ENCODE measurements at places on chromosomes 1 and 21.

DNA sequence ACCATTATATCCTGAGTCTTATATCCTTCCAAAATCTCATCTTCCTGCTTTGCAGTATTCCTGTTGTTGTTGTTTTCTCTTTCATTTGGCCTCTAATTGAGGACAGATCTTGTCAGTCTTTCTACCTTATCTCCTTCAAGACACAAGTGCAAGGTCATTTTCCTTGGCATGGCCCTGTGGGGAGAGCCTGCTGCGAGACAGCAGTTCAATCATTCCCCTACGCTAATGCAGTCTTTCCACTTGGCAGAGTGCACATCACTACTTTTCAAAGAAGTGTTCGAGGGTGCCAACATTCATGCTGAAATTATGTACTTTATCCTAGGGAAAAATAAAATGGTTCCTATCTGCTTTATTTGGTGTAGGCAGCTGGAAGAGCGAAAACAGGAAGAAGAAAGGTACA lies 130.3 kb upstream of the SPATA6 start:
- DNase-seq: no peak

DNA sequence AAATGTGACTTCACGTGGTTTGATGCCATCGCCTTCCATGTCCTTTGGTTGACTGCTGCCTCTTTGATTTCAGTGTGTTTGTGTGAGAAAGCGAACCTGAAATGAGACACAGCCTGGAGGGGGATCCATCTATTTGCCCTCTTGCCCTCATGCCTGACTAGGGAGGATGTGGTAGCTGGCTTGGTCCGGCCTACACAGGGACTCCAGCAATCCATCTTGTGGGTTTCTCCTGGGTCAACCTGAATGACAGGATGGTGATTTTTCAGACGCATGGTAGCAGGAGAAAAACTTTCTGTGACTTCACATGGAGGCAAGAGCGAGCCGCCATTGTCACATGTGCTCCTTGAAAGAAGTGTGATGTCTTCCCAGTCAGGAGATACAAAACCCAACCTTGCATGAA lies 117.9 kb upstream of the DNAH14 start:
- DNase-seq: no peak

GRCh38 chr1:24857507-24858133 lies 72.5 kb downstream of the RUNX3 start:
- no peak for DNase-seq

GRCh38 chr1:219495737-219496408 lies 117.0 kb downstream of the ZC3H11B start:
- DNase-seq: no peak

GRCh38 chr1:235416662-235417049 lies 49.4 kb downstream of the TBCE start:
- no peak for DNase-seq

DNA sequence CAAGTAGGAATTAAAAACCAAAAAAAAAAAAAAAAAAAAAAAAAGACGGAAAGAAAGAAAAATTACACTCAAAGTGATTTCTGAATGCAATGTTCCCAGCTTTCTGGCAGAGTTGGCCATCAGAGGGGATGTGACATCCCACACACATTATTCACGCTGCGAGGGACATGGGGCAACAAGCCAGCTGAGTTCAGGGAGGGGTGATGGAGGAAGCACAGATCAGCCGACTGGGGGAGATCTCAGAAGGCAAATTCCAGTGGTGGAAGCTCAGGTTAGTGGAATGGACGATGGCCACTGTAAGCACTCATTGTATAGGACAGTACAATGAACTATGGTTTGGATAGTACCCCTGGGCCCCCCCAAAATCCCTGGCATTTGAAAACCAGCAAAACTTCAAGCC lies 311.9 kb downstream of the PCP4 start:
- DNase-seq: no peak

DNA sequence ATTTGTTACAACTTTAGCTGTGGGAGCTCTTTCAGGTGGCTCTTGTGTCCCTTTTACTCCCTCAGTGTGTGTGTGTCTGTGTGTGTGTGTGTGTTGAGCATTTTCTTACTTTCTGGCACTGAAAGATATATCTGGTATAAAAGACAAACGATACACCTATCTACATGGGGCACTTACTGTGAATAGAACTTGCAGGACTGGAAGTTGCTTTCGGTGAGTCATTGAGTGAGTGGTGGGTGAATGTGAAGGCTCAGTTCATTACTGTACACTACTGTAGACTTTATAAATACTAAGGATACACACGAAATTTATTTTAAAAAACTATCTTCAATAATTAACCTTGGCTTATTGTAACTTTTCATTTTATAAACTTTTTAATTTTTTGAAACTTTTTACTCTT lies 38.7 kb downstream of the BTBD8 start:
- DNase-seq: no peak

- DNase-seq: no peak
Measured at GRCh38 chr1:42461196-42461595, 1.9 kb upstream of the CCDC30 start.

DNA sequence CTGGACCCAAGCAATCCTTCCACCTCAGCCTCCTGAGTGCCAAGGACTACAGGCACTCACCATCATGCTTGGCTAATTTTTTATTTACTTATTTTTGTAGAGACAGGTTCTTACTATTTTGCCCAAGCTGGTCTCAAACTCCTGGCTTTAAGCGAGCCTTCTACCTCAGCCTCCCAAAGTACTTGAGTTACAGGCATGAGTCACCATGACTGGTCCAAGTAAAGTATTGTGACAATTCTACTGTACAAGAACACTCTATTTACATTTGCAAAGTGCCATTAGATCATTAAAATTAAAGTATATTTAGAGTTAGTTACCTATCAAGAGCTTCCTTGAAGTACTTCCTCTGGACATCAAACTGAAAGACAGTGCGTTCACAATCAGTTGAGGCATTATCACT lies 44.8 kb downstream of the NRDC start:
- no peak for DNase-seq

- DNase-seq: no peak
Measured at GRCh38 chr1:26075421-26076144, 8.2 kb upstream of the TRIM63 start.

GRCh38 chr1:151799179-151800022 lies 5.8 kb downstream of the LINGO4 start:
- DNase-seq: no peak

- no peak for DNase-seq
Measured at GRCh38 chr1:176998183-176998795, 166.2 kb downstream of the ASTN1 start.

- no peak for DNase-seq
Measured at GRCh38 chr21:16076465-16076864, 346.7 kb downstream of the USP25 start.

GRCh38 chr21:41683815-41684214 lies 83.0 kb downstream of the RIPK4 start:
- DNase-seq: no peak

GRCh38 chr21:46001821-46002681 lies 20.5 kb downstream of the COL6A1 start:
- DNase-seq: no peak

GRCh38 chr1:214228976-214229375 lies 52.0 kb upstream of the SMYD2 start:
- no peak for DNase-seq

- no peak for DNase-seq
Measured at GRCh38 chr1:64942675-64943074, 23.7 kb downstream of the JAK1 start.

DNA sequence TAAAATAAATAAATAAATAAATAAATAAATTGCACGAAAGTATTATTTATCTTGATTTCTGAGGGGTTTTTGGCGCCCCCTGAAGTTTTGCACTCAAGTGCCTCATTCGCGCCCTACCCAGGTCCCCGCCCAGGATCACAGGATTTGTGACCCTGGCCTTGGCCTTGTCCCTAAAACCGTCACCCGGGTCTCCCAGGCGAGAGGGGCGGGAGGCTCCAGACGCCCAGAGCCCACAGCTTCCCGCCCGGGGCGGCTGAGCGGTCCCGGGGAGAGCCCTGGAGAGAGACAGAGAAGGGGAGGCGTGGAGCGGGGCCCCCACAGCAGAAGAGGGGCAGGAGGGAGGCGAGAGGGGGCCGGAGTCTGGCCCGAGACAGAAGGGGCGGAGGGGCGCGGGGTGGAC lies 91.8 kb upstream of the CASZ1 start:
- no peak for DNase-seq

DNA sequence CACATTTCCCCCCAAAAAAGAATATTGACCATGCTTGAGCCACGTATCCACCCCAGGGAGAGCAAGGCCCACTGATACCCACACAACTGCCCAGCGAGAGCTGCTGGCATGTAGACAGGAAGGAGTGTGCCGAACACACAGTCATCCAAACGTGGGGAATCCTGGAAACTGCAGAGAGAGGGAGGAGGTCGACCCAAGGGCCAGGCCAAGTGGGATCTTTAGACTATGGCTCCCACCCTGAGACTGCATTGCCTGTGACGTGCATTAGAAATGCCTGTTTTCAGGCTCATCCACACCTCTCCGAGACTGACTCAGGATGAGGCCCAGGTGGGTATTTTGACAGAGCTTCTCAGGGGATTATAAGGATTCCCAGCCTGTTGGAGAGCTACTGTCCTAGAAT lies 25.9 kb downstream of the NIPAL3 start:
- DNase-seq: no peak

GRCh38 chr1:119768778-119769177 lies at the start of gene HMGCS2:
HMGCS2 (minus strand) TSS chr1:119768905; CDS start chr1:119768844, 61 bp downstream.
- no peak for DNase-seq

GRCh38 chr1:1540090-1540817 lies at the start of gene TMEM240:
TMEM240 (minus strand) TSS chr1:1540624; CDS start chr1:1540346, 278 bp downstream.
- DNase-seq: peak; percentile 10

- DNase-seq: peak; percentile 4
Measured at GRCh38 chr1:46667782-46668760, at the start of gene ATPAF1. ATPAF1 (minus strand) TSS chr1:46668364; CDS start chr1:46668322, 42 bp downstream.

DNA sequence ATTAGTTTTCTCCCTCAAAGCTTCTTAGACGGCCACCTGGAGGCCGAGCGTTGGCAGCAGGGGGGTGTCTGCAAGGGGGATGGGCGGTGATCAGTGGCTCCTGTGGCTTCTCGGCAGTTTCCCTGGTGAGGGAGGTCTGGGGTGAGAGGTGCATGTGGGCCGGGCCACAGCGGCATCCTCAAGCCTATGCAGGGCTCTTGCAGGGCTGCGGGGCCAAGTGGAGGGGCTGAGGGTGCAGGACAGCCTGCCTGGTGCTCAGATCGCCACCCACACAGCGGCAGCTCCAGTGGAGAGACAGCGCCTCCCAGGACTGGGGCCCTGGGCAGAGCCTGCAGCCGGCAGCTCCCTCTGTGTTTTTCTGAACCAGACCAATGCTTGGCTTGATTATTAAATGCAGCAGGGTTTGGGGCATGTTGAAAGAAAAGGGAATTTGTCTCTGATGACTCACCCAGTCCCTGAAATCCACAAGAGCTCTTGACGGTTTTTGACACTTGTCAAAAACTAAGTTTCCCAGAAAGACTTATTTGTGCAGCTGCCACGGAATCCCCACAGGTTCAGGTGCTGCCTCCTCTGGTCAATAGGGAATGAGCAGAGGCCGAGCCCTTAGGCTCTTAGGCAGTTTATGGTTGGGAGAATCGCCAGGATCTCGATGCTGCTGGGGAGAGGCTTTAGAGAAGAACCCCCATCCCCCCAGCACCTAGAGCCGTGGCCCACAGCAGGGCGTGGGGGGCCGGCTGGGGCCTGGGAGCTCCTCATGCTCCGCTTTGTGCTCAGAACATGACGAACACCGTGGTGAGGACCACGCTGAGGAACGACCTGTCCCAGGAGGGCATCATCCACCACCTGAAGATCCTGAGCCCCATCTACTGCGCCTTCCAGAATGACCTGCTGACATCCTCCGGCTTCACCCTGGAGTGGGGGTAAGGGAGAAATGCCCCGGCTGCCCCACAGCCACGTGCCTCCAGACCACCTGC lies 54.7 kb downstream of the UMODL1 start:
- DNase-seq: no peak

DNA sequence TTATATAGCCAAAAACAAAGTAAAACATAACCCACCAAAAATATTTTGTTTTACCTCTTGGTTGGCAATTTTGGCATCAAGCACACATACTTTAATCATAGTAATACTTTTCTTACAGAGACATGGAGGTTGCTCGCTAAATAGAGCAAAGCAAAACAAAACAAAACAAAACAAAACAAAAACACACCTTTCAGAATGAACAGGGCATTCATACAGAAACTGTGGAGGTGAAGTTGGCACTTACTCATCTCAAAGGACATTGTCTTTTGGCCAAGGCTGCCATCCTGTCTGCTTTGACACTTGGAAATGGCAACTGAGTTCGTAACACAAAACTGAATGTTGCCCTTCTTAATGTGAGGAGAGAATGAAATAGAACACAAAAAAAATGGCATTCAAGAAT lies 773.1 kb downstream of the USP25 start:
- no peak for DNase-seq

DNA sequence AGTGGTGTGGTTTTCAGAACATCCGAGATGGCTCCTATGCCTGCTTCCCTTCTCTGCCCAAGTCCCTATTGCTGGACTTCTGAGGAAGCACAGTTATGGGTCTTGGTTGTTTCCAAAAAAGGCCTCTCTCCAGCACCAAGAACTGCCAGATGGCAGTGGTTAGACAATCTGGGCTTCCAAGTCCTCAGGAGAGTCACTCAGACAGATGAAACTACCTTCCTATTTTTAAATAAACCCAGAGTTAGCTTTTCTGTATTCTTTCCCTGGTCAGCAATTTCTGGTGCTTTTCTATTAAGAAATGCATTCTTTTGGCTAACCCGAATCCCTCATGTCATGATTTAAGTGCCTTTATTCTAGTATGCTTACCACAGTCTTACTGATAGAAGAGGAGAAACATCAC lies 245.9 kb downstream of the PRDM2 start:
- no peak for DNase-seq

GRCh38 chr1:156320560-156320959 lies 17.5 kb downstream of the CCT3 start:
- no peak for DNase-seq

DNA sequence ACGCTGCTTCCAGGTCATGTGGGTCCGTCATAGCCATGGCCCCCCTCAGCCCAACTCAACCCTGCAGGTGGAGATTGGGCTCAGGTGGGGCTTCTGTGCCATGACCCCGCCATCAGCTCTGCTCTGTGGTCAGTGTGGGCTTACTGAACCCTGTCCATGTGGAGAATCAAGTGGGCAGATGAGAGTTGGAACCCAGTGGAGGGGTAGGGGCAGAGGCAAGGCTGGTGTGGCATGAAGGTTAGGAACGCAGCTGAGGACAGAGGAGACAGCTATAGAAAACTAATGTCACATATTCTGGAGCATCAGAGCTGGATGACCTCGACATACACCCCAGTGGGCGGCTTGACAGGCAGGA lies 355.9 kb downstream of the PTPRU start:
- no peak for DNase-seq

- no peak for DNase-seq
Measured at GRCh38 chr1:118223426-118223825, 38.4 kb upstream of the SPAG17 start.
